ENCODE measurements at places on chromosomes 6 and 20.

DNA sequence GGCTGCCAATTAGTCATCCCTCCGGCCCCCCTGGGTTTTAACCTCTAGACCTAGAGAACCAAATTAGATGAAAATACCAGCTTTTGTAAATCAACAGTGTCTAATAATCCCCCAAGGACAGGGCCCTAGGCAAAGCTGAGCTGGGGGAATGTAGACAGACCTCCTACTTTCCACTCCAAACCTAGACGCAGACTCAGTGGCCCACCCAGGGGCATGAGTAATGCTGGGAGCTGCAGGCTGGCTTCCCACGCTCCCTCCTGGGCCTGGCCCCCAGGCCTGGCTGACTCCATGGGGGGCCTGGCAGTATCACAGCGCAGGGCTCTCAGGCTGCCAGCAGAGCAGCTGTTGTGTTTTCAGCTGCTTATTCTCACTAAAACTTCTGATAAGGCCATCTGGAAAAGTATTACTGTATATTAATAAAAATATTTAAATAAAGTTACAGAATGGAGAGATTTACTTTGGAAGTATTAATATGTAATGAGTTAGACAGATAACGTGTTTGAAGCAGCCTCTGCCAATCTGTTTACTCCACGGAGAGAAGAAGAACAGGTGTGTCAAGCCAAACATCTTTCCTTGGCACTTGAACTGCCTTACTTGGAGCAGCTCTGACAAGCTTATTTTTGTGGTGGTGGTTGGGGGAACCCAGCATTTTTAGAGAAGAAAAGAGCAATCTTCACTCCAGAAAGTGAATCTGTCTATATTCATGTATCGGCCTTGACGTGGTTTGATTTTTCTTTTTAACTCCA lies 144.0 kb upstream of the AGPAT4 start:
- no peak for DNase-seq

DNA sequence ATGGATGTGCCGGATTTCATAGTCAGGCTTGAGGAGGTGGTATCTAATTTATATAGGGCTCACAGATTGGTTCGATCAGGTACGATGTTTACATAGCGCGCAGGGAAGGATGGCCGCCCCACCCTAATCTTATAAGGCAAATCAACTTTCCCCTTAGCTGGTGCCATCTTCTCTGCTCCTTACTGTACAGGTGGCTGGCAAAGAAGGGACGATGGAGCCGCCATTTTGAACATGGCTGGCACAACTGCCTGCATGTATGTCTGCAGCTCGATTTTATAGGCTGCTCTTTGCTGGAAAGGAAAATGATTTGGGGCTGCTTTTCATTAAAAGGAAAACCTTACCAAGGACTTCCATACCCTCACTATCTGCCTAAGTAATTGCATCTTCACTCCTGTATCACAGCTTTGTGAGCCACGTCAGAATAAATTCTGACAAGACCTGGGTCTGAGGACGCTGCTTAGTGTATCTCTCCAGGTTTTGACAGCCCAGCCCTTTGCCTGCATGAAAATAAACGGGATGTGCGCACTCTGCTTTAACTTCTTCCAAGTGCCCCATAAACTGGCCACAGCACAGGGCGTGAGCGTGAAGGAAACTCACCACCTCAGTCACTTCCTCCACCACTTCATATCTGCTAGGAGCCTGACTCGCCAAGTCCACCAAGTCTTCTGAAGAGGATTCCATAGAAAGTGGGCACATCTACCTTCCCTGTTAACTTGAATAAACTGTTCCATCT lies 109.4 kb upstream of the ARMC2 start:
- DNase-seq: no peak

DNA sequence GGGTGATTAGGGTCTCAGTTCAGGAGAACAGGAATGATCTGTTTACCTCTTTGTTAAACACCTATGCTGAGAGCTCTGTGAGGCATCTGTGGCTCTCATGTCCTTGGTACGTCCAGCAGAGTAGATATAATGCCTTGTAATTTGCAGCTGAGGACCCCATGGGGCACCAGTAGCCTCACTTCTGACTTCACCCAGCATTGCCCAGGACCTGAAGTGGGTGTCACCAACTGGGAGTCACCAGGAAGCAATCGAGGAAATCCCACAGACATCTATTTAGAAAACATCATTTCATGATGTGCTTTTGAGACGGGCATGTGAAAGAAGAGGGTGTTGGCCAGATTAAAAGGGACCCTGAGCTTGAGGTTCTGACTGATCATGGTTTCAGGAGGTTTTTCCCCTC lies 8.8 kb downstream of the EDN3 start:
- no peak for DNase-seq

GRCh38 chr6:163398115-163398514 lies 16.4 kb upstream of the QKI start:
- no peak for DNase-seq

DNA sequence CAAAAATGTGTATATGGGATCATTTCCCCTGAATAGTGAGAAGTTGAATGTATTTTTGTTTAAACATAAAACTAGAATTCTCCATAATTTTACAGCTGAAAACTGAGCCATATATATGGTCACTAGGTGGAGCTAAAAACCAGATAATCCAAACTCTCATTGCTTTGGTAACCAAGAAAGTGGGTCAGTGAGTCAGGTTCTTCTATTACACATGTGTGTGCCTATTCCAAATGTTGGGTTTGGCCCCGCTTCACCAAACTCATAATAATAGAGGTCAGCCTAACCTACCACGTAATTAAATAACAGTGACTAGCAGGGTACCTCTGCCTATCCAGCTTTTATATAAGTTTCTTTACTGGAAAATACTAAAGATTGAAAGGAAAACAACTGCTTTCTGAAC lies 19.3 kb upstream of the RNGTT start:
- no peak for DNase-seq

- no peak for DNase-seq
Observed at GRCh38 chr6:7574500-7574899, 15.5 kb upstream of the SNRNP48 start.

GRCh38 chr6:104860221-104860620 lies 502 bp upstream of the HACE1 start:
- no peak for DNase-seq

DNA sequence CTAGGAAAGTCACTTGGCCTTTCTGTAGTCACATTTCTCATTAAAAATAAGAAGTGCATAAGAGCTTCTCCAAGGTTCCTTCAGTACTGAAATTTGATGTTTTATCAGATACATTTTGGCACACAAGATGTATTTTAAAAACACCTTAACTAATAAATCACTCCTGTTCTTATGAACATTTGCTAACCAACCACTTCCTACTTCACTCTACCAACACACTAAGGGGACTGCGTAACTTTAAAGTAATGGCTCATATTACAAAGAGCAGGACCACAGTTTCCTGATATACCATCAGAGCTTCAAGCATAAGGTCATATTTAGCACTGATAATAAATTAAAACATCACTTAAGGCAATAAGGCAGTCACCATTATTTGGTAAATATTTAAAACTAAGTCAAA lies 104.4 kb downstream of the RALGAPA2 start:
- DNase-seq: no peak

GRCh38 chr6:105805501-105806023 lies 280.6 kb upstream of the PRDM1 start:
- no peak for DNase-seq

DNA sequence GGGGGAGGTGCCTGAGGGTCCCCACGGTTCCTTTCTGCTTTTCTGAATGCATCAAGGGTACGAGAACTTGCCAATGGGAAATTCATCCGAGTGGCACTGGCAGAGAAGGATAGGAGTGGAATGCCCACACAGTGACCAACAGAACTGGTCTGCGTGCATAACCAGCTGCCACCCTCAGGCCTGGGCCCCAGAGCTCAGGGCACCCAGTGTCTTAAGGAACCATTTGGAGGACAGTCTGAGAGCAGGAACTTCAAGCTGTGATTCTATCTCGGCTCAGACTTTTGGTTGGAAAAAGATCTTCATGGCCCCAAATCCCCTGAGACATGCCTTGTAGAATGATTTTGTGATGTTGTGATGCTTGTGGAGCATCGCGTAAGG lies 226.4 kb downstream of the SMOC2 start:
- no peak for DNase-seq

DNA sequence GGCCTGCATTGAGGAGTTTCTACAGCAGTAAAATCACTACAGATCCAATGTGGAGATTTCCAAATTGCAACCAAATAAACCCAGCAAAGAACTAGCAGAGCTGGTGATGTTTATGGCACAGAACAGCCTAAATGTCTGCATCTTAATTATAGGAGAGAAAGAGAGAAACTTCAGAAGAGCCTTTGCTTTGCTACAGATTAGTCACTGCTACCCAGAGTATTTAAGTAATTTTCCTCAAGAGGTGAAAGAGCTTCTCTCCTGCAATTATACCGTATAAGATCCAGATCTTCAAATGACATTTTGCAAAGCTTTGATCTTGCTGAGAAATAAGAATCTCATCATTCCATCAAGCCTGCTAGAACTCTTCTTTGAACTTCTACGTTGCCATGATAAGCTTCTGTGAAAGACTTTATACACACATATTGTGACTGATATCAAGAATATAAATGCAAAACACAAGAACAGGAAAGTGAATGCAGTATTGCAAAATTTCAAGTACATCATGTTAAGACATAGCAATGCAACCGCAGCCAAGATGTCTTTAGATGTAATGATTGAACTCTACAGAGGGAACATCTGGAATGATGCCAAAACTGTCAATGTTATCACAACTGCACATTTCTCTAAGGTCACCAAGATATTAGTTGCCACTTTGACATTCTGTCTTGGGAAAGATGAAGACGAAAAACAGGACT lies 48.0 kb downstream of the MKKS start:
- DNase-seq: no peak

DNA sequence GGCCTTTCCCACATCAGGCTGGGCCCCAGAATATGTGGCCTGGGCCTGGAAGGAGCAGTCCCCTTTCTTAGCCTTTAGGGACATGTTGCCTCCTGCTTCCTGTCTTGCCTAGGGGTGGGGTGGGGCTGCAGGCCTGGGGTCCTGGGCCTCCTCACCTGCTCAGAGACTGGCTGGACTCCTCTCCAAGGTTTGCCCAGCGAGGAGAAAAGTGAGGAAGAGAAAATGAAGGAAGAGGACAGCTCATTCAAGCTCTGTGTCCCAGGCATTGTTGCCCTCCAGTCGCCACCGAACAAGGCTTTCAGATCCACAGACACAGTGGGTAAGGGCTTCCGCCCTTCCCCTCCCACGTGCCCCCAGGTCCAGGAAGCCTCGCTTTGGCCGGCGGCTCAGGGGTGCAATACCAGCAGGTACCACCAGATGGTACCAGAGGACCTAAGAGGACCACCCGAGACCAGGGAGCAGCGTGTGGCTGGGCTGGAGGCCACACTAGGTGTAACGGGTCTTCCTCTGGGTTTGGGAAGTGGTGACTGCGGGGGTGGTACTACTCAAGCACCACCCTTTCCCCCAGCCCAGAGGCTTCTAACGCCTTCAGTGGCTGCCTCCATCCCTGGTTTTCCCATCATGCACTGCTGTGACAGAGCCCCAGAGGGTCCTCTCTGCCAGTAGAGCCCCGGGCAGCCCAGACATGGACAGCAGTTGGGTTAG lies 5.5 kb upstream of the BAK1 start:
- peak; percentile 91 for DNase-seq

DNA sequence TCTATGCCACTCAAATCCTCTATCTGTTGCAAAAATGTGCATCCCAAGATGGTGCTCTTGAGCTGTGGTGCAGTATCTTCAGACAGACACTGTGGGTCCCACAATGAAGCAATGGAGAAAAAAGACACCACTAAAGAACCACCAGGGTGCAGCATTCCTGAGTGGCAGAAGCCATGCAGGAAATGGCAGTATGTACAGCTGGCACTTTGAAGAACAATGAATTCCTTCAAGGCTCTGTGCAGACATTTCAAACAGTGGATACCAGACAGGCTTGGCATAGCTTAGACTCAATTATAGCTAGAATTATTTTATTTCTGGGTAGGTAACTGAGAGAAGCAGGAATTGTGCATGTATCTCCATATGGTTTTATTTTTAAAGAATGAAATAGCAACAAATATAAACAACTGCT lies 24.0 kb upstream of the HDAC2 start:
- DNase-seq: no peak

Measured in activated naive CD8-positive, alpha-beta T cell treated with anti-CD3 and anti-CD28 coated beads, Interleukin-2, amount 50 U/mL, for 24 hours (primary cell).